Activated CD8-positive, alpha-beta memory T cell treated with anti-CD3 and anti-CD28 coated beads for 4 hours (primary cell): ENCODE measurements at places on chromosomes 13 and 19.

- DNase-seq, result no peak
Observed at GRCh38 chr13:114108141-114108761, 24.2 kb downstream of the RASA3 start.

DNA sequence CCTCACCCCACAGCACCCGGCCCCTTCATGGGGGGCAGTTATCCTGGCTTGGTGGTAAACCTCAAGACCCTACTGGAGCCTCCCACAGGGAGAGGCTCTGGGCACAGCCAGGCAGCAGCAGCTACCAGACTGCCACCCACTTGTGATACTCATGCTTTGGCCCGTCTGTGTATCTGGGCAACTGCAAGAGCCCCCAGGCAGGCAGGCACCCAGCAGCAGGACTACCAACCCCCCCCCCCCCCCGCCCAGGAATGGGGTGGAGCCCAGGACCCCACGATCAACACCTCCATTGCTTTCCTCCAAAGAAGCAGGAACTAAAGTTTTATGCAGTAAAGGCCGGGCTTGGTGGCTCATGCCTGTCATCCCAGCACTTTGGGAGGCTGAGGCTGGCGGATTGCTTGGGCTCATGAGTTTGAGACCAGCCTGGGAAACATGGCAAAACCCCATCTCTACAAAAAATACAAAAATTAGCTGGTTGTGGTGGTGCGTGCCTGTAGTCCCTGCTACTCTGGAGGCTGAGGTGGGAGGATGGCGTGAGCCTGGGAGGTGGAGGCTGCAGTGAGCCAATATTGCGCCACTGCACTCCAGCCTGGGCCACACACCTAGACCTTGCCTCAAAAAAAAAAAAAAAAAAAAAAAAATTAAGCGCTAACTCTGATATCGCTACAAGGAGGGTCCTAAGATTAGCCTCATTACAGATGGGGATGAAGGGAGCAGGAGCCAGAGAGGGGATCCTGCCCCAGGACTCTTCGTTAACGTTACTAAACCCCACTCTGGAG, 1.1 kb upstream of the LYL1 start:
- no peak for DNase-seq

DNA sequence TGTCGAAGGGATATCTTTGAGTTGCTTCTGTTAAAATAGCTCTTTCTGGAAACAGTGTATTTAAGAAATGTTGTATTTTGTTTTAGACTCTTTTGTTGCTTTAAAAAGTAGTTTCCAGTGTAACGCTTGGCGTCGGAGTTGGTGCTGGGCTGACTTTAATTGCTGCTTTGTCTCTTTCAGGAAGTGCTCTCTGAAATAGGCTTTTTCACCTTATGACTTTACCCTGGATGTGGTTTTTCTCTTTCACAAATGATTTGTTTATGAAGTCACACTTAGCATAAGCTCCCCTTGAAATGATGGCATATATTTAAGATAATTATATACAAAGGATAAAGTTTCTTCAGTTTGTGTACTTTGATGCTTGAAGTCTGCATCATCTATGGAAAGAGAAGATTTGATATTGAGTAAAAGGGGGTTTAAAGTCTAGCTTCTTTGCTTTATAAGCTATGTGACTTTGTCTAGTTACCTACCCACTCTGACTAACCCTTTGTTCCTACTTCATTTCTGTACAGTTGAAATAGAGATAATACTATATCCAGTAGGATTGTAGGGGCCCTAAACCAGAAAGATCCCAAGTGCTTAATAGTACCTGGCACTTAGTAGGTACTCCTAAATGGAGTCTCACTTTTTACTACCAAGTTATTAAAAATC, at the start of gene GPR18:
GPR18 (minus strand) TSS at position 170 of the 651 bp plus-strand sequence. CDS start 2,507 bp downstream, outside the sequence.
- DNase-seq, result no peak

DNA sequence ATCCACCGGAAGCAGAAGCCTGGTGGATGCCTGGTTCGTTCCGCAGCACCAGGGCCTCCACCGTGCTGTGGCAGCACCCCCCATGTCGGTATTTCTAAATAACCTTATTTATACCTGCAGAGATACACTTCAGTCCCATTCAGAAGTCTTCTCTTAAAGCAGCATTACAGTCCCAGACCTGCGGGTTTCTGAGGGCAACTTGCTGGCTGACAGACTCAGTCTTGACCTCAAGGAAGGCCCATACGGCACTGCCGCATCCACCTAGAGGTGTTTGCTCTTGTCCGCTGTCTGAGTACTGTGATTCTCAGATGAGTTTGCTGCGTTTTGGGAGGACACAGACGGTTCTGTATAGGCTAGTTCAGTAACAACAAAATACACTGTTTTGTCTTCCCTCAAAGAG, 16.9 kb upstream of the TEX29 start:
- DNase-seq, result no peak

DNA sequence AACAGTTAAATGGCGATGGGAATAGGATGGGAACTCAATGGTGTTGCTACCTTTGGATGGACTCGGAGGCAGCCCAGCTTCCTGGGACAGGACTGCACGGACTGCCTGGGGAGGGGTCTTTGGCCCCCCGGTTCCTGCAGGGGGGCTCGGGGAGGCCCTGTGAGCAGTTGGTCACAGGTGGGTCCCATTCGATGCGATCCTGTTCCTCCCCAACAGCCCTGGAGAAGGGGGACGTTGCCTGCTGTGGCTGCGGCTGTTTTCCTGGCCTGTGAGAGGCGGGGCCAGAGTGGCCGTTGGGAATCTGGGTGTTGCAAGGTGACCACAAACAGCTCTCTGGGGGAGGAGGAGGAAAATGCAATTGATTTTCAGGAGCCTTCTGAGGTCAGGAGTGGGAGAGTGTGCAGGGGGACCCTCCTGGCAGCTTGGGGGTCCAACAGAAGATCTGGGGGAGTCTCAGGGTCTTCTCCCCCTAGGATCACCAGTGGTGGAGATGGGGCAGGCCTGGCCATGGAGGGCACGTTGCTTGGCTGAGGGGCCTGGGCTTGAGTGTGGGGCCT, 1.9 kb upstream of the PLPPR3 start:
- DNase-seq, result no peak

DNA sequence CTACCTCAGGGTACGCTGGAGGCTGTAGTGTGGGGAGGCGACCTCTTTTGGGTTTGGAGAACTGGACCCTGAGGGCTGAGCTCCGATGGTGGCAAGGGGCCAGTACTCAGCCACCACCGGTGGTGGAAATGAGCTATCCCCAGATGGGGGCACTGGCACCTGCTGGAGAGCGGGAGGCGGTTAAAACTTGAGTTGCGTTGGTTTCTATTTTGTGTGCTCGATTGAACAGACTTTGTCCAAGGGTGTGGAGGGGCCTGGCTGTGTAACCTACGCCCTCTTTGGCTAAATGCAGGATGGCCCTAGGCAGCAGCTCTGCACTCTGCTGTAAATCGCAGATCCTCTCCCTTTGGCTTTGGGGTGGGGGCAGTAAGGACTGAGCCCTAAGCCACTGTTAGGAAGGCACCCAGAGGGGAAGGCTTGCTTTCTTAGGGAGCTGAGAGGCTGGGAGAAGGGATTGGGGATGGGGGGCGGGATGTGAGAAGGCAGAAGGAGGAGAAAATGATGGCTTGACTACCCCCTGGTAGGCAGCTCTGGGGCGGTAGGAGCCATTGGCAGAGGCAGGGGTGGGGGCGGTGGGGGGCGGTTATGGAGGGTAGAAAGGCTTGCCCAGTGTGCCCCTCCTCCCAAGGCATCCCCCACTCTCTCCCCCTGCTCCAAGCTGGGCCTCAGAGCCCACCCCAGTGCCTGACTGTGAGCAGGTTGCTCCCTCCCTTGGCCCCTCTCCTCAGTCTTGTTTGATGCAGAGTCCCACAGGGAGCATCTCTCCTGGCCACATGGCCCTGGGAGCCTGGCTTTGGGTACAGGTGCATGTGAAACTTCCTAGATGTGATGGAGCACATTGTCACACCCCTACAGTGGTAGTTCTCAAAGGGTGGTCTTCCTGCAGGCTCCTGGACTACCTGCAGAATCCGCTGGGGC, 5.0 kb downstream of the VSTM2B start:
- no peak for DNase-seq

DNA sequence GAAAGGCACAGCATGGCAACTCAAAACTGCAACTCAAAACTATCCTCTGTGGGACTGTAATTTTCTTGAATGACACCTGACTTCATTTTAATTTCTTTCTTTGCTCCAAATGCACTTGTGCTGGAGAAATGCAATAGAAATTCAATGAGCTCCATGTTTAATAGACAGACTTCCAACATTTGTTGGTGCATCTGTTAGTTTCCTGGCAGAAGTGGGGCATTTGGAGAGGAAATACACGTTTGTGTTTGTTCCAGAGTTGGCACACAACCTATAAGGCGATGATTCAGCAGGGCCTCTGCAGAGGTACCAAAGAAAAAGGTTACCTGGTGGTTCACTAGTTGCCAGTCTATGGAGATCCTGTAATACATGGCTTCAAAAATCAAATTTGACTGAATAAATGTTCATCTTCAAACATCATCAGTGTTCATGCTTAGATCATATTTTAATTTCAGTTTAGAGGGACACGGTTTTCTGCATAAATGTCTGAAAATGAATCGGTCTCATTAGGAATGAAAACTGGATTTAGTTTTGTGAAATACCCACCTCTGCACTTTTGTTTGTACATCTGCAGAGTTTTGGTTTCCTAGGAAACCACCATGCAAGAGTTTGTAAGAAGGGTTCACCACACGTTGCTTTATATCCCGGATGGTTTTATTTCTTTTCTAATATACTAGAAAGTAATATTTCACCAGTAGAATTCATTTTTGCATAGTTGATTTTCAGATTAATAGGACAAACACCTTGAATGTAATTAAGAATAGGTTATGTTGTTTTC, 21.8 kb upstream of the OBI1 start:
- DNase-seq, result no peak

- DNase-seq, result no peak
Observed at GRCh38 chr13:33483471-33483870, 197.9 kb upstream of the STARD13 start.

GRCh38 chr13:27878274-27878673, 41.5 kb upstream of the PDX1 start:
- no peak for DNase-seq

DNA sequence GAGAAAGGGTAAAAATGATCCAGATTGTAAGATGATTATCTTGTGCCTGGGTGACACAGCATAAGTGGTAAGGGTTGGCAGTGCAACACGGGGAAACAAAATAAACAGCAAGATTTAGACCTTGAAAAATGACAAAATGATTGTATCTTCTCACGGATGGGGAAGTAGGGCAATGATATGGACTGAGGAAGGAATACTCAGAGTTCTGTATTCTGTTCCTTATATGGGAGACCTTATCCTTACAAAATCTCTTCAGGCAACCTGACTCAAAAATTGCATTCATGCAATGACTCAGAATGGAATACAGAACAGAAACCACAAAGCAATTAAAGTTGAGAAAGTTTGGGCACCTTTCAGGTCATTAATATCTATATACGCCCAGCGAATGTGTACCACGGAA, 149.0 kb downstream of the HS6ST3 start:
- no peak for DNase-seq

DNA sequence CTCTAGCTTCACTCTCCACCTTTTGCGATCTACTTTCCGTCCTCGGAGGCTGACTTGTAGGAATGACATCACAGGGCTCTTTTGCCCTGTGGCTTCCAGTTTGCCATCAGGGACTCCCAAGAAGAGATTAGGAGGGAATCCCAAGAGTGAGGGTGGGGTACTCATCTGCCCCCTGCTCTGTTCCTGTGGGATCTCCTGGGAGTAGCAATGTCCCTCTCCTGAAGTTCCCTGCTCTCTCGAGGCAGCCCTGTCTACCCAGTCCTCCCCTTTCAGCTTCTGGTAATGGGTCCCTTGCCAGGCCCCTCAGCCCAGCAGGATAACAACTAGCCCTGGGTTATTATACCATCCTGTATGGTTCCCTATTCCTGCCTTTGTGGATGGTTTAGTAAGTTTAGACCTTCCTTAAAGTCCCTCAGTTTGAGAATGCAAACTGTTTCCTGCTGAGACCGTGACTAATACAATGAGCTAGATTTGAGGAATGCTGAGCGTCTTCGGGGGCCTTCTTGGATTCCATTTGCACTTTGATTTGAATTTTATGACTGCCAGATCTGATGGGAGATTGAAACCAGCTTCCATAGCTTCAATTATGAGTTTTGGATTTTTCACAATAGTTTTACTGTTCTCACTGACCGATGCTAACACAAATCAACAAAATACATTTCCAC, 73.7 kb upstream of the IPO5 start:
- no peak for DNase-seq

DNA sequence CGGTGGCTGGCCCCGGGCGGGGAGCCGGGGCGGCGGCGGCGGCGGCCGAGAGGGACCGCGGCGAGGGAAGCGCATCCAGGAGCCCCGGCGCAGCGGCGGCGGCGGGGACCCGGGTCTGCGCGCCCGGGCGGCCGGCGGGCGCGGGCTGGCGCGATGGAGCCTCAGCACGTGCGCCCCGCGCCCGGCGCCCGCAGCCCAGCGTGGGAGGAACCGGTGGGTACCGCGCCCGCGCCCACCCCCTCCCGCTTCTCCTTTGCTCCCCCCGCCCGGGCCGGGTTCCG, 7.8 kb upstream of the DGKH start:
- DNase-seq, result no peak

DNA sequence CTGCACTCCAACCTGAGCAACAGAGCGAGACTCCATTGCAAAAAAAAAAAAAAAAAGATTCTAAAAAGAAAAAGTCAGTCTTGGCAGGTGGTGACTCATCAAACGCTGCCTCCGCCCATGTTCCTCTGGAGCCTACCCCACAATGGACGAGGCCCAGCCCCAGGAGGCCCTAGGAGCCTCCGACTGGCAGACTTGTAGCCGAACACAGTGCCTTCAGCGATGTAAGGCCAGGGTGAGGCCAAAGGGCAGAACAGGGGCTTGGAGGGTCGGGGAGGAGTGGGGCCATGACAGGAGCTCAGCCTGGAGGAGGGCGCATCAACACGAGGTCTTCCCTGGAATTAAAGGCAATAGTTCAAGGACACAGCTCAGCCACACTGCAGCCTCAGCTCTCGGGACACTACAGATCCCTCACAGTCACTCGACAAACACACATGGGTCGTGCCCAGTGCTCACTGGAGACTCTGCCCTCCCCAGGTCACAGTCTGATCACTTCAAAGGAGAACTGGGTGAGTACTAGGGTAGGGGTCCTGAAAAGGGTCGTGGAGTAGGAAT, 5.1 kb downstream of the USE1 start:
- no peak for DNase-seq

GRCh38 chr19:10226376-10227025, 4.6 kb downstream of the S1PR2 start:
- no peak for DNase-seq

GRCh38 chr13:44523146-44524015, 52.7 kb downstream of the TSC22D1 start:
- no peak for DNase-seq

GRCh38 chr19:45792470-45793177, at the start of gene DMWD:
TSS of gene DMWD (minus strand) at chr19:45792845. CDS start at chr19:45792756, 89 bp downstream.
- DNase-seq, result peak; percentile 100
